ENCODE measurements at places on chromosomes 1 and 21.

DNA sequence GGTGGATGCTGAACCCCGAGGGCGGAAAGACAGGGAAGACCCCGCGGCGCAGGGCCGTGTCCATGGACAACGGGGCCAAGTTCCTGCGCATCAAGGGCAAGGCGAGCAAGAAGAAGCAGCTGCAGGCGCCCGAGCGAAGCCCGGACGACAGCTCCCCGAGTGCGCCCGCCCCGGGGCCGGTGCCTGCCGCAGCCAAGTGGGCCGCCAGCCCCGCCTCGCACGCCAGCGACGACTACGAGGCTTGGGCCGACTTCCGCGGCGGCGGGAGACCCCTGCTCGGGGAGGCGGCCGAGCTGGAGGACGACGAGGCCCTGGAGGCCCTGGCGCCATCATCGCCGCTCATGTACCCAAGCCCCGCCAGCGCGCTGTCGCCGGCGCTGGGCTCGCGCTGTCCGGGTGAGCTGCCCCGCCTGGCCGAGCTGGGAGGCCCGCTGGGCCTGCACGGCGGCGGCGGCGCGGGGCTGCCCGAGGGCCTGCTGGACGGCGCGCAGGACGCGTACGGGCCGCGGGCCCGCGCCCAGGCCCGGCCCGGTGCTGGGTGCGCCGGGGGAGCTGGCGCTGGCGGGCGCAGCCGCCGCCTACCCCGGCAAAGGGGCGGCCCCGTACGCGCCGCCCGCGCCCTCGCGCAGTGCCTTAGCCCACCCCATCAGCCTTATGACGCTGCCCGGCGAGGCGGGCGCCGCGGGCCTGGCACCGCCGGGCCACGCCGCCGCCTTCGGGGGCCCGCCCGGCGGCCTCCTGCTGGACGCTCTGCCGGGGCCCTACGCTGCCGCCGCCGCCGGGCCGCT is 20.7 kb downstream of the FOXO6 start:
- peak; percentile 53 for DNase-seq

GRCh38 chr1:246761396-246761795 is 37.2 kb downstream of the SCCPDH start:
- DNase-seq = no peak

DNA sequence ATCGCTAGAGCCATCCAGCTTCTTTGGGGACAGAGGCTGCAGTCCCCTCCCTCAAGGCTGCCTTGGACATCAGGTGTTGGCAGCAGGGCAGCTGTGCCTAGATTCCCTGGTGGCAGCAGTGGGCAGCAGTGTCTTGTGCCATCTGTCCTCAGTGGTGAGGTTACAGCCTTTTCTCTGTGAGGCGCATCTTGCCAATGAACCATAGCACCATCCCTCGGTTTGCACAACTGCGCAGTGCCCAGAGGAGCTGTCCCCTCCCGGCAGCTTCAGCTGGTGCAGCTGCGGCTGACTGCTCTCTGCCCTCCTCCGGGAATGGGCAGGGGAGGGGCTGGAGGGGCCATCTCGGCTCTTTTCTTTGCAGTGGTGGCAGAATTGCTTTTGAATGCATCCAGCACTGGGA is 59.0 kb upstream of the C8B start:
- no peak for DNase-seq

- DNase-seq = no peak
Observed at GRCh38 chr1:15412843-15413242, 3.2 kb downstream of the EFHD2 start.

- DNase-seq = no peak
Observed at GRCh38 chr1:31208361-31208945, 31.2 kb downstream of the NKAIN1 start.

DNA sequence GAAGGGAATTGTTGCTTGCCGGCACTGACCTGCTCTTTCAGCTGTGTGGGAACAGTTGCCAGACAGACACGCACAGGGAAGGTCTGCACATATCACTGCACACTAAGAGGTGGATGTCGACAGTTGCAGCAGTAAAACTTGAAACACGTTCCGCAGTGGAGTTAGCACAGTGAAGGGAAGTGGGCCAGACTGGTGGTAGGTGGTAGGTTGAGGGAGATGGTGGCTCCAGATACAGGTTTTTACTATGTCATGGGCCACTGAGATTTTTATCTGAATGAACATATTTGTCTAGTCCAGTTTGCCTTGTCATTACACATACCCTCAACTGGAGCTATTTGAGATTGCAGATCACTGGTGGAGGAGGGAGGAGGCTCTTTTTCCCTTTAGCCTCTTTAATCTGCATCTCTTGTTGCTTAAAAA is 13.5 kb downstream of the MRPS6 start:
- DNase-seq = no peak

DNA sequence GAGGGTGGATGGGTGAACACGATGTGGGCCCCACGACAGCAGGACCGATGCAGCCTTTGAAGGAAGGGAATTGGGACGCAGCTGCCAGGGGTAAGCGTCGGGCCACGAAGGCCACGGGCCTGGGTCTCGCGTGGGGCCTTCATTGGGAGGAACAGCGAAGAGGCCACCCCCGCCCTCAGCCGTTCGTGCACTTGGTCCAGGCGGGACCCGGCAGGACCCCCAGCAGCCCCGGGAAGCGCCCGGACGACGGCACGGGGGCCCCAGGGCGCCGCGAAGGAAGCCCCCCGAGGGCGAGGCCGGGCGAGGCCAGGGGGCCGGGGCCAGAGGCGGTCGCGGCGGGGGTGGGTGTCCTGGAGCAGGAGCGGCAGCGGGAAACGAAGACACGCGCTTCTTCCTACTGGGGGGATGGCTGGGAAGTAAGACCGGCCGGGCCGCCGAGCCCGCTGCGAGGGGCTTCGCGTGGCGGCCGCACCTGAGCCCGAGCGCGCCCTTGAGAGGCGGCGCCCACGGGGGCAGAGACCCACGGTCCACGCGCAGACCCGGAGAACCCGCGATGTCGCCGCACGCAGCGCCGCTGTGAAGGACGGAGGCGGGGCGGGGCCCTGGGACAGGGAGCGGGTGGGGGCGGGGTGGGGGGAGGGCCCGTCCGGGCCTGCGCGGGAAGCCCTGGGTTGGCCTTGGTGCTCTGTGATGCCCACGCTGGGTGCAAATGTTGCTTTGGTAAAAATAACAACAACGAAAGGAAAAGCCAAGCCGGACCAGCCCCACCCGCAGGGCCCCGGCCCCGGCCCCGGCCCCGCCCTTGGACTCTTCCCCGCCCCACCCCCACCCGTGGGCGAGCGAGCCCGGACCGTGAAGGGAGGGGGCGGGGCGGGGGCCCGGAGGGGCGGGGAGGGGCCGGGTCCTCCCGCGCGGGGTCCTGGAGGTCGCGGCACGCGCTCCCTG is 56.0 kb upstream of the ADARB1 start:
- no peak for DNase-seq

DNA sequence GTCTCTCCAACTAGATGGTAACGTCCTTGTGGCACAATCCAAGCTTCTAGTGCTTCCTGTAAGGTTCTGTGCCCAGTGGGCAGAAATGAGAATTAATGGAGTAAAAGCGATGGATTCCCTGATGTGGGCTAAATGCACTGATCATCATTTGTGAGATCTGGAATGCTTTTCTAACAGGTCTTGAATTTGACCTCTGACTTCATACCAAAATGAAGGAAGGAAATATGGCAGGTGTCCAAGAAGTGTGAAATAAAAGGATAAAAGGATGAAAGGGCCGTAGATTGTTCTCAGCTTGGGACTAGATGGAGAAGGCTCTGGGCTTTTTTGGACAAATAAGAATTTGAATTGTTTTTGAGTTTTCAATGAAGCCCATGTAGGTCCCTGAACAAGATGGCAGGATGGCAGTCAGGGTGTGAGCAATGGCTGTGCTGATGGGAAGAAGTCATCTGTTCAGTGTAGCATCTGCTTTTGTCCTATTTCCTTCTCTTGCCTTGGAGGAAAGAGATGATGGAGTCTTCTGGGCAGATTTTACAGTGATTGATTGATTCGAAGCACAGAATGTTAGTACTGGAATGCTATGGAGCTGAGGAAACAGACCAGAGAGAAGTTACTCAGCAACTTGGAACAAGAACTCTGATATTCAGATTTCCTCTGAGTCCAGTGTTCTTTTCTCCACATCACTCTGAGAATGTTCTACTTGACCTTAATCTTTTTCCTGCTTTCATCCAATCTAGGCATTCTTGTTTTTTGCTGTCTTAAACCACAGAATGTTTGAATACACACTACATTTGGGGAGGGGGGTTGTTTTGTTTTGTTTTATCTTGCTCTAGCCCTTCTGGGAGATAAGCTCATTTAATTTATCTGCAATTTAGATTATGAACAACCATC is 286.0 kb downstream of the HLX start:
- no peak for DNase-seq

DNA sequence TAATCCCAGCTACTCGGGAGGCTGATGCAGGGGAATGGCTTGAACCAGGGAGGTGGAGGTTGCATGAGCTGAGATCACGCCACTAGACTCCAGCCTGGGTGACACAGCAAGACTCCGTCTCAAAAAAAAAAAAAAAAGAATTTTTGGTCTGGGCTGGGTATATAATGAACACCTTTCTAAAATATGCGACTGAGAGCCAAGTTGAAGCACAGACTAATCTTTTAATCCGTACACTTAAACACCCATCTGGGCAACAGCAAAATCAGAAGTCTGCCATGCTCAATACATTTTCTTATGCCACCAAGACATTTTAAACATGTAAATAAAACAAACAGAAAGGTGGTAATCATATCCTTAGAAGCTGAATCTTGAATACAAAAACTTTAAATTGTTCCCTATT is 31.6 kb upstream of the ABCB10 start:
- DNase-seq = no peak

GRCh38 chr1:245181158-245181517 is 26.4 kb downstream of the KIF26B start:
- no peak for DNase-seq

DNA sequence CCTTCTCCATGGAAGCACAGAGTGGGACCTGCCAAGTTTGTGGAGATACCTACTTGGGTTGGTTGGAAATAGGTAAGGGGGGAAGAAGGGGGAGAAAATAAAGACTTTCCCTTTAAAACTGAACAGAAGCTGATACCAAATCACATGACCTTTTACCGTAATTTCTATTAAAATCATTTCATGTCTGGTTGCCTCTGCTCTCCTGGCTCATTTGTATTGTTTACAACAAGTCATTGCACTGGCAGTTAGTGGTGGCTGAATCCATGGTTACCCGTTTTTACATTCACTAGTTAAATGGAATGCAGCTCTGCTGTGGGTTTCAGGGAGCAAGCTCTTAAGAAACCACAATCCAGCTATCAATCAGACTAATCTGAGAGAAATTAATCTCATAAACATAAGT is 353.7 kb upstream of the ESRRG start:
- DNase-seq = no peak

DNA sequence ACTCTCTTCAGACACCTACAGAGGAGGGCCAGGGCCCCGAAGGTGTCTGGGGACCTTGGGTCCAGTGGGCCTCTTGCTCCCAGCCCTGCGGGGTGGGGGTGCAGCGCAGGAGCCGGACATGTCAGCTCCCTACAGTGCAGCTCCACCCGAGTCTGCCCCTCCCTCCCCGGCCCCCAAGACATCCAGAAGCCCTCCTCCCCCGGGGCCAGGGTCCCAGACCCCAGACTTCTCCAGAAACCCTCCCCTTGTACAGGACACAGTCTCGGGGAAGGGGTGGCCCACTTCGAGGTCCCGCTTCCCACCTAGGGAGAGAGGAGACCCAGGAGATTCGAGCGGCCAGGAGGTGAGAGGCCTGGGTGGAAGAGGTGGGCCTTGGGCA is 3.7 kb downstream of the ADAMTSL4 start:
- DNase-seq = no peak
